ENCODE measurements at places on chromosomes 3 and 15.
A peak's percentile ranks its signal among the peaks of the same experiment; 100 is the strongest.

DNA sequence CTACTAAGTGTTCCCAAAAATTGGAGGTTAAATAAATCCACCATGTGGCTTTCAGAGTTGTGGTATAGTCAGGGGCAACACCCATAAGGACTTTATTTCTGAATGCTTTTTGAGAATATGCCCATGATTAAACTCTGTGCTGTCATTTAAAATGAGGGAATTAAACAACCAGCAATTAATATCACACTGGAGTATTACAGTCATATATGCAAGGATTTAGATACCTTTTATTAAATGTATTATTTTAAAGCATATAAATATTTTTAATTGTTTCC, 227.6 kb downstream of the ZPLD1 start:
- no peak for DNase-seq

GRCh38 chr3:149203758-149204157, 17.9 kb downstream of the CP start:
- DNase-seq: no peak

DNA sequence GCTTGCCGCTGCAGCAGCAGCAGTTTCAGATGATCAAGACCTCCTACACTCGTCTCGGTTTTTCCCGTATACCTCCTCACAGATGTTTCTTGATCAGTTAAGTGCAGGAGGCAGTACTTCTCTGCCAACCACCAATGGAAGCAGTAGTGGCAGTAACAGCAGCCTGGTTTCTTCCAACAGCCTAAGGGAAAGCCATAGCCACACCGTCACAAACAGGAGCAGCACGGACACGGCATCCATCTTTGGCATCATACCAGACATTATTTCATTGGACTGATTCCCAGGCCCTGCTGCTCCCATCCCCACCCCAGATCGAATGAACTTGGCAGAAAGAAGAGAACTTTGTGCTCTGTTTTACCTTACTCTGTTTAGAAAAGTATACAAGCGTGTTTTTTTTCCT, 17.6 kb downstream of the CALML4 start:
- DNase-seq: peak; percentile 26

GRCh38 chr15:89399238-89400115, 64.9 kb upstream of the POLG start:
- DNase-seq: peak; percentile 87

DNA sequence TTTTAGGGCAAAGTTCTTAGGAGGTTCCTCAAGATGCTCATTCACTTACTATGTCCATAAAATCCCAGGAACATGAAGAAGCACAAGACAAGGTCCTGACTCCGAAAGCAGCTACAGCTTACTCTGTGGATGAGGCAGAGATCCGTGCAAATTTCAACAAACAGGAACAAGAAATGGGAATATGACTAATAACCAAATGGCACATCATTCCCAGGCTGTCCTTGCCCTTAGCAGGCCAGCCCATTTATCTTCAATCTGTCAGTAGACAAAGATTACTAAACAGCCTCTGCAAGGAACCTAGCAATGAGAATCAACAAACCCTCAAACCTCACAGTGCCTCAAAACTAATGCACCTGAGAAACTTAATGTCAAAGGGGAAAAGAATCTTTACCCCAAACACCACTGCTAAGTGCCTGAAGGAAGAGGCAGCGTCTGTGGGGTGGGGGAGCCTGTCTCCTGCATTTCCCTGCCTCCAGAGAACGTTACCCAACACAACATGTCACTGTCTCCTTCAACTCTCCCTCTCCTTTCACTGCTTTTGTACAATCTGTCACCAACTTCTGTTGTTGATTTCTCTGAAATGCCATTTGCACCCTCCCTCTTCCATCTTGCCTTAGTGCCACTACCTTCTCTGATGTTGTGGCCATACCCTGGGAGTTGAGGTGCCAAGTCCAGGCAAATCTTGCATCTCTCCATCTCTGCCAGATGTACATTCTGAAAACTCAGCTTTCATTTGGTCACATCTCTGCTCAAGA, 4.8 kb downstream of the TNFAIP8L3 start:
- no peak for DNase-seq

- no peak for DNase-seq
Measured at GRCh38 chr3:38168151-38169026, 3.1 kb downstream of the OXSR1 start.

DNA sequence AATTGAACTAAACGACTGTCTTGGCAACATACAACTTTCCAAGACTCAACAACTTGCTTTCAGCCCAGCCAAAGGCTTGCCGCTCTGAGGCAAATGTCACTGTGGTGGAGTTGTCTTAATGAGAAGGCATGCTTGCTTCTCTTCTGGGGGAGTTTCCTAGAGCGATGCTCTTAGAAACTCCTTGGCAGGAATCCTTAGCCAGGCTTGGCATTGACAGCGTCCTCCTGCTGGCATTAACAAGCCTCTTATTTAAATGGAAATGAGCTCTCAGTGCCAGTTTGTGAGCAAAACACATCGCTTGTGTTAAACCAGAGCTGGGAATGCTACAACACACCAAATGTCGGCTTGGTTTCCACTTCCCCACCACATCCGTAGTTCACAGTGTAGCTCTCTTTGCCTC, 265.5 kb upstream of the TPRG1 start:
- DNase-seq: no peak

All from D341Med (cell line).